Umbilical cord (tissue), 2 donors: ENCODE measurements at places on chromosomes 5 and 9. TPM values are rescaled to one million over a fixed set of nuclear protein-coding genes. Genes with fewer than 3 reads are reported as not detected.

The SH2D3C gene
- total RNA-seq = 4.6 TPM

The GIN1 gene
- total RNA-seq = 11.3 TPM

The ZNF366 gene
- 0.96 TPM for total RNA-seq

The LRRC19 gene
- 2.9 TPM for total RNA-seq

The FOXD4L5 gene
- total RNA-seq = 0.24 TPM

The DBH gene
- 0.72 TPM for total RNA-seq

The RMRP gene
- 12,614 TPM for total RNA-seq

The SLC24A2 gene
- 2.6 TPM for total RNA-seq

The DEPDC1B gene
- 16.9 TPM for total RNA-seq

The HTR1A gene
- not detected for total RNA-seq

The EIF4E1B gene
- 5.3 TPM for total RNA-seq

The WHRN gene
- total RNA-seq = 3.1 TPM

The OCLN gene
- 12.5 TPM for total RNA-seq

The SAXO1 gene
- total RNA-seq = 1.9 TPM

The PTGS1 gene
- total RNA-seq = 22.9 TPM

The C6 gene
- not detected for total RNA-seq

The IFNE gene
- total RNA-seq = 11.1 TPM

The SLC4A9 gene
- not detected for total RNA-seq

The NTRK2 gene
- total RNA-seq = 7.7 TPM

The PARP8 gene
- 60.4 TPM for total RNA-seq

The PCDHGA6 gene
- 7.2 TPM for total RNA-seq

The UBQLN1 gene
- 108 TPM for total RNA-seq

The TMEM174 gene
- total RNA-seq = 4.3 TPM

The SARDH gene
- 7.7 TPM for total RNA-seq
